ENCODE measurements at places on chromosomes 7 and 10.

GRCh38 chr7:25256333-25256819, 28.1 kb upstream of the NPVF start:
- DNase-seq, result no peak

DNA sequence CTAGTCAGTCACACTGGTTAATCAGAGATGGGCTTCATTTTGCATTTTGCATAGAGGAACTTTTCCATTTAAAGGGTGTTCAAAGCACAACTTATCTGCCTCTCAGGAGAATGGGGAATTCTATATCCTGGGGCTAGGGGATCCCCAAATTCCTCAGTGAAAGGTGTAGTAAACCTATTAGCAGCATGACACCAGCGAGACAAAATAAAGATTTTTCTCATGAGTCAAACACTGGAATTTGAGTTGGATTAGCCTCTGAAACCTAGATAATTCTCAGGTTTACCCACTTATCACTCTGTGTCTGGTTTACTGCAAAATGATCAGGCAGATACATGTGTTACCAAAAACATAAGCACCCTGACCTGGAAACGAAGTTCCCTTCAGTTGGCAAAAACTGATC, 2.1 kb downstream of the AFAP1L2 start:
- DNase-seq, result no peak

- DNase-seq, result peak; percentile 23
These were observed 11.7 kb downstream of the CASP2 start for GRCh38 chr7:143299840-143300239.

DNA sequence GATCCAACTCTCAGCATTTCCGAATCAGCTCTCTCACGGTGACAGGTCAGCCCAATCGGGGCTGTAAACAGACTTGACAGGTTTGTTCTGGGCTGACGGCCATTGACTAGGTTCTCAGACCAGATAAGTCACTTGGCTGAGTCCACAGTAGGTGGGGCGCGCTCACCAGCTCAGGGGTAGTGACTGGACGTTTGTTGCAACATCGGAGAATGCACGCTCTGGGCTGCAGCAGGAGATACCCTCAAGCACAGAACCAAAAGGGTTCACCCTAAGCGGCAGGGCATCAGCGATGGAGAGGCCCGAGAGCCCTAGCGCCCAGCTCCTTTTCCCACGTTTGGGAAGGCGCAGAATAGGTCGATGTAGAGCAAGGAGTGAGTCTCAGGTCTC, 1.8 kb downstream of the KLLN start:
- DNase-seq, result no peak

DNA sequence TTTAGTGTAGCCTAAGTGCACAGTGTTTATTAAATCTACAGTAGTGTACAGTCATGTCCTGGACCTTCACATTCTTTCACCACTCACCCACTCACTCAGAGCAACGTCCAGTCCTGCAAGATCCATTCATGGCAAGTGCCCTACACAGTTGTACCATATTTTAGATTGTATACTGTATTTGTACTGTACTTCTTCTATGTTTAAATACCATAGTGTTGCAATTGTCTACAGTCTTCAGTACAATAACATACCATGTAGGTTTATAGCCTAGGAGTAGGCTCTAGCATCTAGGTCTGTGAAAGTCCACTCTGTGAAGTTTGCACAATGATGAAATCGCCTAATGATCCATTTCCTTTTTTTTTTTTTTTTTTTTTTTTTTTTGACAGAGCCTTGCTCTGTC, 12.0 kb downstream of the EEPD1 start:
- no peak for DNase-seq

- DNase-seq, result no peak
These were observed 151.1 kb downstream of the ELMO1 start for GRCh38 chr7:37297546-37297945.

DNA sequence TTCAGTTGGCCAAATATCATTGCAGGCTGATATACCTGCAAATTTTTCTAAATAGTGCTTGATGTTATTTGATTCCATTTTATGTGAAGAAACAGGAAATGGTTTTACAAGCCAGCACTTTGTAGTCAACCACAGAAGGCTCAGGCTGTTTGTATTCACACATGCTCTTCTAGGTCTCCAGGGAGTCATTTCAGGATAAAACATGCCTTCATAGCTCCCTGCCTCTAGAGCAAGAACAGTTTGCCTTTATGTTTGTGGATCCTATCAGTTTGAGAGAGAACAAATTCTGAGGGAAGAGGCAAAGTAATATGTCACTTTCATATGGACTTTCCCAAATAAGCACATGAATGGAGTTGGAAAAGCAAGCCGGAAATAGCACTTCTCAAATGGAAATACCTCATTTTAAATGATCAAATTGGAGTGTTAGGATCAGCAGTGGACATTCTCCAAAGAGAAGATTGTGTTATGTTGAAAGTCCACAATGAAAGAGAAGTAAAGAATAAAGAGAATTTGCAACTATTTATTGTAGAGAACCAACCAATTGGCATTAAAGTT, 277.6 kb downstream of the KCND2 start:
- no peak for DNase-seq

DNA sequence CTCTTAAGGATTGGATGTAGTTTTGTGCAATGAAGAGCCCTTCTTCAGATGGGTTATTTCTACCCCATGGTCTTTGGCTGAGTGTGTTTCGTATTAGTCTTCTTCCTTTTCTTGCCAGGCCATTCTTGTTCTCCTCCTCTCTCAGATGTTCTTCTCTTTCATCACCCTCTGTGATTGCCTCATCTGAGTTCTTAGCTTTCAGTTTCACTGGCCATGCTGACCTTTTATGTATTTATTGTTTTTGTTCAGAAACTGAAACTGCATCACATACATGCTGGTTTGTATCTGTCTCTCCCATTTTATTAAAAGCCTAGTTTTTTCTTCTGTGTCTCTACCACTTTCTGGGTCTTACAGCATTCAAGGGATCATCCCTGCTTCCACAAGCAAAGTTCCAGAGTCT, 21.7 kb upstream of the PCGF5 start:
- DNase-seq, result no peak

GRCh38 chr7:55193245-55193644, 171.9 kb upstream of the LANCL2 start:
- no peak for DNase-seq

- DNase-seq, result no peak
These were observed 66.6 kb downstream of the AGMO start for GRCh38 chr7:15495170-15495569.

GRCh38 chr7:137295739-137296324, 47.7 kb downstream of the PTN start:
- DNase-seq, result no peak

DNA sequence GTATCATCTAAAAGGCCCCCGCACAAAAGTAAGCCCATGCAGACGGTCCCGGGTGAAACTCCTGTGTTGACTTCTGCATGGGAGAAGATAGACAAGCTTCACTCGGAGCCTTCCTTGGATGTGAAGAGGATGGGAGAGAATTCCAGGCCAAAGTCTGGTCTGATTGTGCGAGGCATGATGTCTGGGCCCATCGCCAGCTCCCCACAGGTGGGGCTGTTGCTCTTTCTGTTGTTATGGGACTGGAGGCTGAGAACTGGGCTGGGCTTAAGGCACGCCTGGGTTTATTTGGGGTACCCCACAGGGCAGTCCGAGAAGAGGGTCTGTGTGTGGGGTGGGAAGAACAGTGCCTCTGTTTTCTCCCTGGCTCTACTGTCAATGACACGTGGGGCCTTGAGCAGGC, 14.6 kb downstream of the MINDY4 start:
- DNase-seq, result no peak

DNA sequence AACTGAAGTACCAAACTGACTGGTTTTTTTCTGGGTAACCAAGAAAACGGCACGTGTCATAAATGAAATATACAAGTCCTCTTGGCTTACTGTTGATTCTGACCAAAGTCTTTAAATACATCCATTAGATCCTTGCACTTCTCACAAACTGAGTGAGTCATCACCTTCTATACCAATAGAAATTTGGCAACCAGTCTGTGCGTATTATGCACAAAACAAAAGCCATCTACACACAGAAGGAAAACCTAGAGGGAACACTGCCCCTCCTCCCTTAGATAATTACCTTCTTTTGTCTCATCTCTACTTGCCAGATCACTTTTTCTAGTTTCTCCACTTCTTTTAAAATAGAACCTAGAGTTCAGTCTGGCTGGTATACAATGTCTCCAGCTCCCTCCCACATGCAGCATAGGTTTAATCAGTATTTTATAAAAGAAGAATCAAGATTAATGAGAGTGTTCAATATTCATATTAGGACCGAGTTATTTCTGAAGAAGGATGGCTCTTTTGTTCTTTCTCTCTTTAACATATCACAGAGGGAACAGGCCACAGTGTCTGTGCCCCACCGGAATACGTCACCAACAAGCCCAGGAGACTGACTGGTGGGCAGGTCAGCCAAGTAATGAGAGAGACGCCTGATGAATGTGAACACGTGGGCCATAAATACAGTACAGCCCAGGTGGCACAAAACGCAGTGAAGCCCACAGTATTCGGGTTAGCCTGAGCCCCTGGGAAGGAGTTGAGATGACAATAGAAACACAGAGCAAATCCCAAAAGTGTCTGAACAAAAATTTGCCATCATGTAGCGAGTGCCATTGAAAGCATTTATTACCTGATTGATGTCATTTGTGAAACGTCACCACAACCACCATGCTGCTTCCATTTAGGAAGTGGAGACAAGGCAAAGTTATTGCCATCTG, 91.3 kb downstream of the KIAA1549 start:
- no peak for DNase-seq

DNA sequence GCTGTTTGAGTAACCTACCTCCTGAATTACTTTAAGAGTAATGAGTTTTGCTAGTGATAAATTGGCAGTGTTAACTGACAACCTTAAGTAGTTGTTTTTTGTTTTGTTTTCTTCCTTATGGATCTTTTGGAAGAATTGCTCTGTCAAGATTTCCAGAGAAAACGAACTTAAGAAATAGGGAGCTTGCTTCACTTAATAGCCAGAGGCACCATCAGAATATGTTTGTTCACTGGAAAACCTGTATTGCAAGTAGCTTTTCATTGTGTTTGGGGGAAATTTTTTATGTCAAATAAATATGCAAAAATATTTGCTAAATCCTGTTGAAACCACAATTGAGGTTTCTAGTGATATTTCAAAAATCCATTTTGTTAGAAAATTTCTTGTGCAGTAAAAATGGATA, 65.5 kb upstream of the PAPSS2 start:
- no peak for DNase-seq

GRCh38 chr7:92904244-92905131, 68.1 kb upstream of the CDK6 start:
- peak; percentile 76 for DNase-seq

GRCh38 chr7:93150200-93150835, 2.1 kb upstream of the SAMD9L start:
- no peak for DNase-seq

DNA sequence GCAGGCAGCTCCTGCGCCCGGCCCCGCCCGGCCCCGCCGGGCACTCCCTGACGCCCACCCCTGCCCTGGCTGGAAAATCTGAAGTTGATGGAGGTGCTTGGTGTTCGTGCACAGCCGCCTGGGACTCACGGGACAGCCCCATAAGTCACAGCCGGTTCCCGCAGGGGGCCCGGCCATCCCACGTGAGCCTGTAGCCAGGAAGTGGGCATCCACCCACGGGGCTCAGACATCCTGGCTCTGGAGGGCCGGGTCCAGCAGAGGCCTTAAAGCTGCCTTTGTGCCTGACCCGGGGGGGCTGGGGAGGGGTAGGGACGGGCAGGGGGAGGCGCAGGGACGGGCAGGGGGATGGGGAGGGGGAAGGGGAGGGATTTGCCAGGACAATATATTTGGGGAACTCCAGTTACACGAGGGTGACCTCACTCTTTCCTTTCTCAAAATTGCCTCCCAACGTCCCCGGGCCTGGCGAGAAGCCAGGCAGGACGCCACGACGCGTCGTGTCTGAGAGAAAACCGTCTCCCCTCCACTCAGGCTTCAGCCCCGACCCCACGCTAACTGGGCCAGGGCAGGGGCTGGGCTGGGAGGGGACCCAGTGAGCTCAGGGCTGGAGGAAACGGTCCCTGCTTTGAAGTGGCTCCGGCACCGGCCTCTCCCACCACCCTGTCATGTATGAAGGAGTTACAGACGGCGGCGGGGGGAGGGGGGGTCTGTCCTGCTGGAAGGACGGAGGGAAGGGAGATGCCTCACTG, 82.1 kb upstream of the PDGFA start:
- DNase-seq, result peak; percentile 76

GRCh38 chr10:62528441-62528840, 154.3 kb downstream of the ZNF365 start:
- DNase-seq, result no peak

GRCh38 chr7:125927556-125927955, 997.9 kb upstream of the POT1 start:
- no peak for DNase-seq

- DNase-seq, result no peak
These were observed 9.7 kb upstream of the OIT3 start for GRCh38 chr10:72883861-72884260.

Measured in stimulated activated CD8-positive, alpha-beta memory T cell treated with anti-CD3 and anti-CD28 coated beads, Interleukin-4, amount 100 ng/mL, for 4 hours (primary cell).